Body of pancreas (tissue), 4 donors: ENCODE measurements at places on chromosomes 7 and 10. TPM values are rescaled to one million over a fixed set of nuclear protein-coding genes. Genes with fewer than 3 reads are reported as not detected.

DNA sequence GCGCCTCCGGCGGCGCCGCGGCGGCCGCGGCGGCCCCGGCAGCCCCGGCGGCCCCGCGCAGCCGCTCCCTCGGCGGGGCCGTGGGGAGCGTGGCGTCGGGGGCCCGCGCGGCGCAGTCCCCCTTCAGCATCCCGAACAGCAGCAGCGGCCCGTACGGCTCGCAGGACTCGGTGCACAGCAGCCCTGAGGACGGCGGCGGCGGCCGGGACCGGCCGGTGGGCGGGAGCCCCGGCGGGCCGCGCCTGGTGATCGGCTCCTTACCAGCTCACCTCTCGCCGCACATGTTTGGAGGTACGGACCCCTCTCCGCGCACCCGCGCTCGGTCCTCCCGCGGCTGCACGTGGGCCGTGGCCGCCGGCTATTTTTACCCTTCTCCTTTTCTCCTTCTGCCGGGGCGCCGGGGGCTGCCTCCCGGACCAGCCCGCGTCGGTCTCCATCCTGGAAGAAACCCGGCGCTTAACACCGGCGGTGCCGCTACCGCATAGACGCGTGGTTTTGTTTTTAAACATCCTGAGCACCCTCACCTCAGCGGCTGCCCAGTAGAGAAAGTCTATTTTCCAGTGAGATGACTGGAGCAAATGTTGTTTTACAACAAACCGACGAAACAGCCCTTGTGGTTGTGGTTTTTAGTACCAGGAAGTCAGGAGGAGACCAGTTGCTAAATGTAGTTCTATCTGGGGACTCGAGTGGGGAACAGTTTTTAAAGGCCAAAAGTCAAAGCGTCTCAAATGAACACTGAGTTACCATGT lies 1.3 kb downstream of the ZNRF2 start:
- no peaks in the 10 kb centered on the region for H3K27me3 ChIP-seq
- H3K4me1 ChIP-seq, result peaks cover 33% of the 10 kb centered on the region
- DNase-seq, result peak; percentile 44
- H3K36me3 ChIP-seq, result no peaks in the 10 kb centered on the region
- peak overlapping the region; percentile 98 for H3K27ac ChIP-seq

- H3K36me3 ChIP-seq, result no peaks in the 10 kb centered on the region
- H3K4me3 ChIP-seq, result no peak overlapping the region
- H3K27ac ChIP-seq, result no peak overlapping the region
- DNase-seq, result no peak
- H3K27me3 ChIP-seq, result no peaks in the 10 kb centered on the region
- peaks cover 4% of the 10 kb centered on the region for H3K4me1 ChIP-seq
Measured at GRCh38 chr10:65894961-65895360, 1030.9 kb upstream of the LRRTM3 start.

DNA sequence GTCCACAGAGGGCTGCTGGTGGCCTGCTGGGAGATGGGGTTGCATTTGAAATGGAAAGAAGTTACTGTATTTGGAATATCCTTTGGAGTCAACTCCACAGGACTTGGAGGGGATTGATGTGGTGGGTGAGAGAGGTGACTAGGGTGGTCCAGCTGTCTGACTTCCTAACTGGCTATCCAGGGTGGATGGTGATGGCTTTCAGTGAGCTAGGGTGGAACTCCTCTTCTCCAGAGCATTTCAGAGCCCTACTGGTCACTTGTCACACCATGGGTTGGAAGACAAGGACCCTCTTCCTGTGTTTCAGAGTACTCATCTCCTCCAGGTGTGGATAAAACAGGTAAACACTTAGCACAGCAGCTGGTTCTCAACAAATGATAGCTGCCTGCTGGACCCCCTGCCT lies 3.3 kb upstream of the ADAMTS14 start:
- H3K36me3 ChIP-seq, result no peaks in the 10 kb centered on the region
- H3K4me1 ChIP-seq, result peaks cover 6% of the 10 kb centered on the region
- no peak for DNase-seq
- no peak overlapping the region for H3K4me3 ChIP-seq
- no peak overlapping the region for H3K27ac ChIP-seq

GRCh38 chr7:156703209-156703608 lies 62.6 kb downstream of the RNF32 start:
- DNase-seq, result no peak
- H3K4me3 ChIP-seq, result no peak overlapping the region
- no peaks in the 10 kb centered on the region for H3K4me1 ChIP-seq
- H3K27ac ChIP-seq, result no peak overlapping the region
- no peaks in the 10 kb centered on the region for H3K36me3 ChIP-seq
- H3K27me3 ChIP-seq, result no peaks in the 10 kb centered on the region

- H3K4me3 ChIP-seq, result peak overlapping the region; percentile 24
- no peaks in the 10 kb centered on the region for H3K27me3 ChIP-seq
- DNase-seq, result peak; percentile 70
- peaks cover 12% of the 10 kb centered on the region for H3K4me1 ChIP-seq
Measured at GRCh38 chr7:149742075-149742701, 31.2 kb downstream of the ZNF467 start.

- H3K27me3 ChIP-seq, result no peaks in the 10 kb centered on the region
- no peak for DNase-seq
- no peaks in the 10 kb centered on the region for H3K36me3 ChIP-seq
Measured at GRCh38 chr7:155885167-155886155, 73.2 kb upstream of the SHH start.

GRCh38 chr7:92763636-92764423 lies 72.5 kb downstream of the CDK6 start:
- DNase-seq, result no peak
- no peak overlapping the region for H3K27ac ChIP-seq
- H3K4me1 ChIP-seq, result peaks cover 23% of the 10 kb centered on the region
- no peak overlapping the region for H3K4me3 ChIP-seq

- H3K27me3 ChIP-seq, result no peaks in the 10 kb centered on the region
- DNase-seq, result no peak
- no peak overlapping the region for H3K4me3 ChIP-seq
- no peaks in the 10 kb centered on the region for H3K36me3 ChIP-seq
Measured at GRCh38 chr10:88889559-88890337, 9.7 kb downstream of the STAMBPL1 start.

DNA sequence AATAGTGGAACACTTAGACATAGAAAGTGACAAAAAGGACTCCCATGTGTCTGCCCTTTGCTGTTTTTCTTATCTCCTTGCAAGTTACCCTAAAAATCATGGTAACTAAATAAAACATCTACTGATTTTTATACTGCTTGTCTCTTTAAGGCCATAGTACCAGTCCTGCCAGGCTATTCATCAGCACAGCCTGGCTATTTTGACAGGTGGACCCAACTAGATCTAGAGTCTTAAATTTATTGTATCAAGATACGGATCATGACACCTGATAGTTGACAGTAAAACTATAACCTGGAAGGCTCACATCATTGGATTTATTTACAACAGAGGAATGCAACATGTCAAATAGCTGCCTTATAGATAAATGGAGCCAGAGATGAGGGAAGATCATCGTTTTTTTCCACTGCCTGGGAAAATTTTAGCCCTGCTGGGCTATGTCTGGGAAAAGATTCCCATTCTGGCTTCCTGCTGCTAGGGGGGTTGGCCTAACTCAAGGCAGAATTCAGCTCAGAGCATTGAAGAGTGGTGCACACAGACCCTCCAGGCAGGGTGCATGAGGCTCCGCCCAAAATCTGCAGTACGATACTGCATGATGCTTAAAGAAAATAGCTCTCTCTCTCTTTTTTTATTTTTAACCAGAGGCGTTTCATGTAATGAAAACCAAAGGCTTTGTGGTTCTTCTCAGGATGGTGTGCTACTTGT lies 292.0 kb upstream of the FZD8 start:
- H3K36me3 ChIP-seq, result no peaks in the 10 kb centered on the region
- no peaks in the 10 kb centered on the region for H3K4me1 ChIP-seq
- H3K27ac ChIP-seq, result no peak overlapping the region
- H3K4me3 ChIP-seq, result no peak overlapping the region

- H3K27me3 ChIP-seq, result no peaks in the 10 kb centered on the region
- DNase-seq, result no peak
- no peak overlapping the region for H3K4me3 ChIP-seq
- no peak overlapping the region for H3K27ac ChIP-seq
- H3K36me3 ChIP-seq, result no peaks in the 10 kb centered on the region
Measured at GRCh38 chr7:114354306-114354705, 60.3 kb upstream of the FOXP2 start.

DNA sequence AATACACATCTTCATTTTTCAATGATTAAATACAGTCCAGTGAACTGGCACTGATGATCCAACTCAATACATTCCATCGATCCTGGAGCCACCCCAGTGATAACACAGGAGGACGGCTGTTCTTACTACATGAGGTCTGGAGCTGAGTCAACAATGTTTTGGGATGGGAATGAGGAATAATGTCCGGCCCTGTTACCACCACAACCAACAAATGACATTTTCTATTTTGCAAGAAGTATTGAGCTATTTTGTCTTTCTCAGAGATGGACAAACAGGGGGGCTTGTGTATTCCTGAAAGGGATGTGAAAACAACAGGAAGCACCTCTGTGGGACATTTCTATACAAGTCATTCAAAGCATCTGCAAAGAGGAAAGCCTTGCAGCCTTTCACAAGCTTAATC lies 249.2 kb downstream of the PARD3 start:
- no peak for DNase-seq
- H3K36me3 ChIP-seq, result no peaks in the 10 kb centered on the region
- H3K27ac ChIP-seq, result no peak overlapping the region
- H3K4me3 ChIP-seq, result no peak overlapping the region
- H3K4me1 ChIP-seq, result no peaks in the 10 kb centered on the region
- H3K27me3 ChIP-seq, result no peaks in the 10 kb centered on the region

Gene TAS2R4
- 3.4 TPM for total RNA-seq

Gene RFC2
- 7.9 TPM for total RNA-seq

Gene ACBD7
- not detected for total RNA-seq

Gene MEOX2
- 0.66 TPM for total RNA-seq
